Left kidney (tissue), 8 donors: ENCODE measurements at places on chromosomes 11 and 22. TPM values are rescaled to one million over a fixed set of nuclear protein-coding genes. Genes with fewer than 3 reads are reported as not detected.

DNA sequence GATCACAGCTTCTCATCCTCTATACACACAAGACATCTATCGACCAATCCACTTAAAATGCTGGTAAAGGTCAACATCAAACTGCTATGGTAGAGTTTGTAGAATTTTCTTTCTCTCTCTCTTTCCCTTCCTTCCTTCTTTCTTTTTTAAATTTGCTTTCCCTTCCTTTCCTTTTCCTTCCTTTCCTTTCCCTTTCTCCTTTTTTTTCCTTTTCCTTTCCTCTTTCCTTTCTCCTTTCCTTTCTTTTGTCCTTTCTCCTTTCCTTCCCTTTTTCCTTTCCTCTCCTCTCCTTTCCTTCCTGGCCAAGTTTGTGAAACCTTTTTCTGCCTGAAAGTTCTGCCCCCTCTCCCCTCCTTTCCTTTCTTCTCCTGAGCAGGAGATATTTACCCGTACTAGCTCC, 3.1 kb downstream of the C11orf97 start:
- DNase-seq: no peak

NNMT gene
- 0.48 TPM for polyA plus RNA-seq

GRCh38 chr11:330694-331357, 10.2 kb upstream of the IFITM3 start:
- DNase-seq: no peak

HSPB2 gene
- polyA plus RNA-seq: 2.1 TPM

DNA sequence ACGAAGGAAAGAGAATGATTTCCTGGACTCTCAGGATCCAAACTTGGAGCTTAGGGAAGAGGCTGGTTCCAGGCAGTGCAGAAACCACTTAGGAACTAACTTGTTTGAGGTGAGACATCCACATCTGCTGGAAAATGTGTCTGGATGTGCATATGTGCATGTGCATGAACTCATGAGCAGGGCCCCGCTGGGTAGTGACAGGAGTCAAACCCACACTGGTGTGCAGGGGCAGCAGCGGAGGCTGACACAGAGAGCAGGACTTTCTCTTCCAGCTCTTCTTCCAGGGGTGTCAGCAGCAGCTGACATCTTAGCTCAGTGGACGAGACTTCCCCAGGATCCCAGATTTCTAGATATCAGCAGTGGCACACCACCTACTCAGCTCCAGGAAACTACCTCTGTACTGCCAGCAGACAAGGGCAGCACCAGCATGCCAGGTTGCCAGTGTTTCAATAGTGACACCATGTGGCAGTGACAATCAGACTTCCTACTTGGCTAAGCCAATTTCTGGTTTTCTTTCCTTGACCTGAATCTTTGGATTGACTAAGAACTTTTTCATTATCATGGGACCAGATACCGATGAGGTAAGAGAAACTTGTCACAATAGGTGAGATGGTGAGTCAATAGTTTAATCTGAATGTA, 227.5 kb upstream of the ZC3H12C start:
- no peak for DNase-seq

DNA sequence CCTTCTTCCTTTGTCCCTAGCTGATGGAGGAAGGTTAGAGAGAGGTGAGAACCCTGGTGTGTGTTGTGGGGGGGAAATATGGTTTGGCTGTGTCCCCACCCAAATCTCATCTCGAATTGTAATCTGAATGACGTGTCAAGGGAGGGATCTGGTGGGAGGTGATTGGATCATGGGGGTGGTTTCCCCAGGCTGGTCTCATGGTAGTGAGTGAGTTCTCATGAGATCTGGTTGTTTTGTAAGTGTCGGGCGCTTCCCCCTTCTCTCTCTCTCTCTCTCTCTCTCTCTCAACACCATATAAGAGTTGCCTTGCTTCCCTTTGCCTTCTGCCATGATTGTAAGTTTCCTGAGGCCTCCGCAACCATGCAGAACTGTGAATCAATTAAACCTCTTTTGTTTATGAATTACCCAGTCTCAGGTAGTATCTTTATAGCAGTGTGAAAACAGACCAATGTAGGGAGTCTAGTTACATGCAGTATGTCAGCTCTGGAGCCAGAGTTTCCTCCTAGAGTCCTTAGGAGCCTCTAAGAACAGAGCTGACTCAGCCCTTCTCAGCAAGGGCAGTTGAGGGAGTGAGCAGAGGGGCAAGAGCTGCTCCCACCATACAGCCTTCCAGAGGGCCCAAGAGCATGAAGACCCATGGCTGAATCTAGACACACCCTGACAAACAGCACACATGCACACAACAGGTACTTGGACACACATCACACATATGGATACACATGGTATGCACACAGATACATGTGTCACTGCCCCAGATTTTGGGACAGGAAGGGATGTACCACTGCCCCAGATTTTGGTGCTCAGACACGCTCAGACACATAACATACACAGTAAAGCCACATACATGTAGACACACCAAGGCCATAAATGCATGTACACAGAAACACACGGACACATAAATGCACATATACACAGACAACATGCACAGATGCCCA, 12.9 kb upstream of the LRRC32 start:
- DNase-seq: no peak

GRCh38 chr11:61129639-61130523, 27.6 kb downstream of the CD5 start:
- peak; percentile 92 for DNase-seq

CALCB gene
- polyA plus RNA-seq: 4.4 TPM

DNA sequence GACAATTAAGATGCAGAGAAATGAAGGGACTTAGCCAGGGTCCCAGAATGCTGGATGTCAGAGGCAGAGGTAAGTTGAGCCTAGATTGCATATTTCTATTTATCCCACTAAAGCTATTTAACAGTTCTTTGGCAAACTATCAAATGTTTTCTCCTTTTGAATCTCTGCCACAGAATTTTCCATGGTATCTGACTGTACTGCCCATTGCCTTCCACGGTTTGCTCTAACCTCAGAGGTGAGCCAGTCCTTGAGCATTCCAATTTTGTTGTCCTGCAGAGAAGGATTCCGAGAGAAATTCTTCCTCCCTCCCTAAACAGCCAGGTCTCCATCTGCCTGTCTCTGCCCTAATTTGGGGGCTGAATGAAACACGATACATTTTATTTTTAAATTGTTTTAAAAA, 368.3 kb upstream of the SYN3 start:
- DNase-seq: no peak

KRTAP5-3 gene
- polyA plus RNA-seq: not detected

DNA sequence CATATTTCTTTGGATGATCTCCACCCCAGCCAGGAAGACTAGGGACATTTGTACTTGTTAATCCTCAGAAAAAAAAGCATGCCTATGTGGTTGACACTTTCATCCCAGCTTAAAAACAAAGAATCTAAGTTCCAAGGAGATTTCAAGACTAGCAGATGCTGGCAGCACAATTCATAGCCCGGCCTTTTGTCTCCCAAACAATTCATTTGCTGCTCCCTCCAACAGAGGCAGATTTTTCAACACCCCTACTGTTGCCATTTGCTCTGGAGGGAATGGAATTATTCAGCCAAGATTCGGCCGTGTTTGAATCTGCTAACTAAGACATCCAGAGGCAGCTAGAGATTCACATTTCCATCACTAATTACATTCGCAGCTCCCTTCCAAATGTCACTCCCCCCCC, 15.3 kb downstream of the P2RX3 start:
- DNase-seq: no peak
